ENCODE measurements at places on chromosomes 7 and 10.

DNA sequence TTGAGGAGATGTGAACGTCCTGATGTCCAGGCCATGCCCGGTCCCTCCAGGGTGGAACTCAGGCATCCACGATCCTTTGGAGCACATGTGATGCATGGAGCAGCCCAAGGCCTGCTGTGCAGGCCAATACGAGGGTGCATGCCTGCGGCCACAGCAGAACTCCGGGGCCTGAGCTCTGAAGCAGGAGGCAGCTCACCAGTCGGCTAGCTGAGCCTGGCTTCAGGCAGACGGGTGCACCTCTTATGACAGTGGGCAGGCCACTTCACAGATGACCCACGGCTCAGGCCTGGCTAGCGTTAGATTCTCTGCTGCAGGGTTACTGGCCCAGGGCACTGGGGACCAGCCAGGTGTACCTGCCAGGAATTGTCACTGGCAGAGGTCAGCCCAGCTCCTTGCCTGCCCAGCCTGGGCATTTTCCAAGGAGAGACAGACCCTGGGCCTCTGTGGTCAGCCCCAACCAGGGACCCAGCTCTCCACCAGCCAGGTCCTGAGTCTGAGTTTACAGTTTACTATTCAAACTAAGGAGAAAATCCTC, 29.6 kb upstream of the INPP5A start:
- no peak for DNase-seq

DNA sequence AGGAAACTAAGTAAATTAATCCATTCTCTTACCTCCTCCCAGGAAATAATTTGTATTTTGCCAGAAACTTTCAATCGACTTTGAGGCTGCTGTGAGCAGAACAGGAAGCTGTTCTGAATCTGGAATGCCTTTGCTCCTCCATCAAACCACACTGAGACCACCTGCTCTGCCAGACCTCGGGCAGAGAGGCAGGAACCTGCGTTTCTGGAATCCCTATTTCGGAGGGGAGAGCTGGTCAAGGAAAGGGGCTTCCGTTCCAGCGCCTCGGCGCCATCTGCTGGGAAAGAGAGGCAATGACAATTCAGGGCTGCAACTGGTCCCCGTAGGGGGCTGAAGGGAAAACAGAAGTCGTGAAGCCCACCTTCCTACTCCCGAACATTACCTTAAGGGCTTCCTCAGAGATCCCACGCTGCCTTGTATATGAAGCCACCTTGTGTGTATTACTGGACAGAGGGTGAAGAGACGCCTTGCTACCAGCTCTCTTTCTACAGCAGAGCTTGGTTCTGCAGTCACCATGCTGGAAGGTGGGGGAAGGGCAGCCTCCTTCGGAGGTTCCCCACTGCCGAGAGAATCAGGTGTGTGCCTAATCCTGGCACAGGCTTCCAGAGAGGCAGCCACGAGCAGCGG, 31.2 kb downstream of the ZNF467 start:
- peak; percentile 57 for DNase-seq

- no peak for DNase-seq
These were observed 499.3 kb downstream of the INHBA start for GRCh38 chr7:41203542-41203941.

DNA sequence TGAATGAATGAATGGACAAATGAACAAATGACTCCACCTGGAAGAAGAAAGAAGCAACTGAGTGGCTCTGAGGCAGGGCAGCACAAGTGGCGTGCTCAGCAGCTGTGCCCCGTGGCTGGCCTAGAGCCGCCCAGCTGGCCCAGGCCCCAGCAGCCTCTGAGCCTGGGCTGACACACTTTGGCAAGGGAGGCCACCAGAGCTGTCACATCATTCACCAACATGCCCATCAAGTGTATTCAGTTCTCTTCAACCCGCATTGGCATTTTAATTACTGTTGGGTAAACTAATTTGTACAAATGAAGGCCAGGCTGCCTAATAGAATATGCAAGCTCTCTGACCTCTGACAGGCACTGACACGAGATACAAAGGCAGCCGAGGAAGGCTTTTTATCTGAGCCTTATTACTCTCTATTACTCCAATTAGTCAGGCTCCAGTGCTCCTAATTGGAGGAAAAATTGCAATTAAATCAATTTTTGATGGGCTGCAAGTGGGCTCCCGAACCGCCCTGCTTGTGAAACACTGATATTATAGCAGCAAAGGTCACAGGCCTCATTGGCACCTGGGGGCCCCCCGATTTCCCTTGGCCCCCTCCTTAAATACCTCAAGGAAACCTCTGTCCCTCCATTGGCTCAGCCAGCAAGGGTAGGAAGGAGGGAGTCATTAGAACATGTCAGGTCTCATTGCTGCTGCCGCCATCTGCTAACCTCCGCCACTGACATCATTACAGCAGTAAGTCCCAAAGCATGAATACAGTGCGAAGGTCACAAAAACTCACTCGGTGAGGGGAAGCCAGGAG, 41.9 kb downstream of the DPCD start:
- no peak for DNase-seq

GRCh38 chr7:30252885-30253795, 31.3 kb upstream of the ZNRF2 start:
- no peak for DNase-seq

DNA sequence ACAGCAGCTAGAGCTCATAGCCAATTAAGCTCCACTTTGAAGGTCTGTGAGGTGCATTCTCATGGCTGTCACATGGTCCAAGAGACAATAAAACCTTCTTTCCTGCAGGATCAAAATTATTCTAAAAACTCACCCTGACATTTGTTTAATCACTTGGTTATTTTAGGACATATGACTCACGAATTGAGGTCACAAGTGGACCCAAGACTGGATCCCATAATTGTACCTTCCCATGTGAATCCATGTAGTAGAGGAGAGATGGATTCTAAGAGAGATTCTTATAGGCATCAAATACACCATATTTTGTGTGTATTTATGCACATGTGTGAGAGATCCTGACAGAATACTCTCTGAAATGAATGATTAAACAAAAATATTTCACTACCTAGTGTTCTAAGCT, 18.1 kb downstream of the POLR1F start:
- no peak for DNase-seq

DNA sequence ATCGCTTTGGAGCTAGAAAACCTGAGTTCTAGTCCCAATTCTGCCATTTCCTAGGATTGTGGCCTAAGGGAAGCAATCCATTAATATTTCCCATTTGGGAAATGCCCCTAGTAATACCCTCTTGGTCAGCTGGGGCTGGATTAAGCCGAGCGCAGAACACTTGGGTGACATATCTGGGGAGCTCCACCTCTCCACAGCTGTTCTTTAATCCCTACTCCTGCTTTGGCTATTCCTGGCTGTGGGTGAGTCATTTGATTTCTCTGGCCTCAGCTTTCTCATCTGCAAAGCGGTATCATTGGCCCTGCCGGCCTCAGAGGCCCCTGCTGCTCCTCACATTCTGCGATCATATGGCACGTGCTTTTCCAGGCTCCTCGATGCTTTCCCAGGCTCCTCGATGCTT, 108.3 kb downstream of the BUB3 start:
- DNase-seq, result no peak

- no peak for DNase-seq
These were observed 39.7 kb downstream of the SP8 start for GRCh38 chr7:20747001-20747400.

DNA sequence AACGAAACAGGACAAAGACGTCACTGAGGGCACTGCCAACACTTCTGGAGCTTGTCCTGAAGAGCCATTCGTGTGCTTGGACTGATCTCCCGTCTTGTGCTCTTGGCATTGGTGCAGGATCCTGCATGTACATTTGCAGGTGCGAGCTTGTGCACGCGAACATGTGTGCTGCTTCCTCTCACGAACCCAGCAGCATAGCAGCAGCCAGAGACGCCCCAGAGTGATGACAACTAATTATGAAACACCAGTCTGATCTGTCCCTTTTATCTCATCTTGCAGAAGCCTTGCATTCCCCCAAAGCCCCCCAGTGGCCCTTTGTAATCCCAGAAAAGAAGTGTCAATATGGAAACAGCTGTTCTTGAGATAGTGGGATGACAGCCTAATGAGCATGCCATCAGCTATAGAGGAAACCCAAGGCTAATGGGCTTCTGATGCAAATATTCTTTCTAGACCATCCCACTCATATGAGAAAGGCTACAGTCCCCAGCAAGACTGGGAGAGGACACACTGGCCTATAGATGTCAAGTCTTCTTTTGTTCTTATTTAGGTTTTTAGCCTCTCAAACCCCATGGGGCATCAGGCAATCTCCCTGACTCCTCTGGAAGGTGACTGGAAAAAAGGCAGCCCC, 310.6 kb downstream of the FRMD4A start:
- DNase-seq, result no peak

- DNase-seq, result no peak
These were observed 79.0 kb downstream of the HIPK2 start for GRCh38 chr7:139698844-139699243.

- no peak for DNase-seq
These were observed 1053.9 kb downstream of the KCNMA1 start for GRCh38 chr10:76583711-76584161.

- DNase-seq, result no peak
These were observed 34.3 kb downstream of the SGPL1 start for GRCh38 chr10:70850097-70850496.
